RWPE1 (cell line): ENCODE measurements at places on chromosomes 12 and 14.
A peak's percentile ranks its signal among the peaks of the same experiment; 100 is the strongest.

DNA sequence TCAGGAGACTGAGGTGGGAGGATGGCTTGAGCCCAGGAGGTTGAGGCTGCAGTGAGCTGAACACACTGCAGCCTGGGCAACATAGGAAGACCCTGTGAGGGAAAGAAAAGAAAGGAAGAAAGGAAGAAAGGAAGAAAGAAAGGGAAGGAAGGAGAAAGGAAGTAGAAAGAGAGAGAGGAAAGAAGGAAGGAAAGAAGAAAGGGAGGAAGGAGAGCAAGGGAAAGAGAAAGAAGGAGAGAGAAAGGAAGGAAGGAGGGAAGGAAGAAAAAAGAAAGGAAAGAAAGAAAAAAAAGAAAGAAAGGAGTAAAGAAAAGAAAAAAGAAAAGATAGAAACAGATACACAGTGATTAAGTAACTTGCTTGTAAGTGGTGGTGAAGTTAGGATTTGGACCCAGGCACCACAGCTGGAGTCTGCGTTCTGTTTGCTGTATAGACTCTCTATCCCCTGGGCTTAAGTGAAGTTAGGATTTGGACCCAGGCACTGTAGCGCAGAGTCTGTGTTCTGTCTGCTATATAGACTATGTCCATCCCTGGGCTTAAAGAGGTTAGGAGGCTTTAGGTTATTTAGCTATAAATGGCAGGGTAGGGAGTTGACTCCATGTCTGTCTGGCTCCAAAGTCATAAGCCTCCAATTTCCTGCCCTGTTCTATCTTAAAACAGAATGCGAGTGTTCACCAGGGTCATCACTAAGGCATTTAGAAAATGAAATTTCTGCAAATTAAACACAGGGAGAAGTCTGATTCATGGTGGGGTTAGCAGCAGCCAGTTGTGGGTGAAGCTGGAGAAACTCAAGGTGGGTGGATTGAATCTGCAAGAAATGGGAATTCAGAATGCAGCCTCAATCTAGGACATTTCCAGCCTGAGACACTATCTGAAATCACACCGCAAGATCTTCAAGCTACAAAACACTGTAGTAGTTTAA lies 13.3 kb upstream of the C12orf75 start:
- DNase-seq, result no peak

- no peak for DNase-seq
Observed at GRCh38 chr12:140162-140561, 73.6 kb downstream of the IQSEC3 start.

- DNase-seq, result peak; percentile 45
Observed at GRCh38 chr12:14828892-14829291, 14.4 kb downstream of the ART4 start.

DNA sequence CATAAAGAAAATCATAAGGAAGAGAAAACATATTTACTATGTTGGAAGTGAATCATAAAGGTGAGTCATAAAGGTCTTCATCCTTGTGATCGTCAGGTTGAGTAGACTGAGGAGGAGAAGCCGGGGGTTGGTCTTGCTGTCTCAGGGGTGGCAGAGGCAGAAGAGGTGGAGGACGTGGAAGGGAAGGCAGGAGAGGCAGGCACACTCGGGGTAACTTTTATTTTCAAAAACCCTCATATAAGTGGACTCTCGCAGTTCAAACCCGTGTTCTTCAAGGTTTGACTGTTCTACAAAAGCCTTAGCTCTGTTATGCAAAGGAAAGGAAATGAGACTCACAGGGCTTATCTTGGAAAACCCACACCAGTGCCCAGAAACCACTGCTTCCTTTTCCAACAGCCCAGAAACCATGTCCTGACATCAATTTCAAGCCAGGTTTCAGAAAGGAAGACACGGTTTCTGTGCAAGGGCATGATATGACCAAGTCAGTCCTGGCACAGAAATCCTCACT lies 14.0 kb downstream of the SMCO2 start:
- DNase-seq, result peak; percentile 5

- no peak for DNase-seq
Observed at GRCh38 chr12:32922546-32923297, 26.1 kb upstream of the PKP2 start.

DNA sequence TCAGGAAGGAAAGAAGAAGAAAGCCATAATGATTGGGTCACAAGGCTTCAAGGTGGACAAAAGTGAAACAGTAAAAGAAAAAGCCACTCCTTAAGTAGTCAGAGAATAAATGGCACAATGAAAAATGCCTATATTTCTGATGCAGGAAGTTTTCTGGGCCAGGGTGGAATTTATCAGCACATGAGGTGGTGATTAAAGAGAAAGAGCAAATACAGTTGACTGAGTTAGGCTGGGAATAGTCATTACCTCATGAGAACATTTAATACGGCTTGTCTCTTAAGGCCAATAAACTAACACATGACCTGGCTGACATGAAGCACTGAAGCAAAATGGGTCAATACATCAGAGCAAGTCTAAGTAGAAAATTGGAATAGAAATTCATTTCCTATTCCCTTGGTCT lies 499.7 kb downstream of the TMTC2 start:
- DNase-seq, result no peak

GRCh38 chr12:66032739-66033138 lies 97.8 kb downstream of the LLPH start:
- DNase-seq, result no peak

DNA sequence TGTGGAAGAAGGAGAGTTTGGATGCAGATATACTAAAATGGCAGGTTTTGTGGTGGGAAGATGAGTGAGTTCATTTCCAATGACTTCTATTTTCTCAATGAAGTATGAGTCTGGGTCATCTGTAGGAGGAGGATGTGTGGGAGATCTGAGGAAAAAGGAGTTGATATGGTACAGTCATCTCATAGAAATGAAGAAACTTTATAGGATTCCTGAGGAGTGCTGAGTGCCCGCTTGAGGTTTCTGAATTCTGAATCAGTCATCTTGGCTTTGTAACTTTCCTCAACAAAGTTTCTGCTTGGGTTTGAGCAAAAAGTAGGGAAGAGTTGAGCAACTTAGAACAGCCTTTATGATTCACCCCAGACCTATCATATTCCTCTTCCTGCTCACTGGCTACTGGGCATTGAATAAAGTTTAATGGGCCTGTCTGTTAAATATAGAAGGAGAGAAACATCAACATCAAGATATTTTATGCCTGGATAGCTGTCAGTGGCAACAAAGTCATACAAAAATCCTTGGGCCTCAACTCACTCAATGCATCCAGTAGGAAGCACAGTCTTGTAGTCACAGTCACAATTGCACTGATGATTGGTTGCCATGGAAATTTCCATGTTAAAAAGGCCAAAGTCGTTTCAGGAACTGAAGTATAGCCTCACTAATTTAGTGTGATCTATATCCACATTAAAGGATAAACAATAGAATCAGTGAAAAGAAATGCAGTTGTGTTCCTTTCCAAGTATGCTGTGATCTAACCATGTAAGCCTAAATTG lies 284.7 kb downstream of the DUSP6 start:
- peak; percentile 23 for DNase-seq

- no peak for DNase-seq
Observed at GRCh38 chr12:28216016-28216415, 25.8 kb downstream of the CCDC91 start.

DNA sequence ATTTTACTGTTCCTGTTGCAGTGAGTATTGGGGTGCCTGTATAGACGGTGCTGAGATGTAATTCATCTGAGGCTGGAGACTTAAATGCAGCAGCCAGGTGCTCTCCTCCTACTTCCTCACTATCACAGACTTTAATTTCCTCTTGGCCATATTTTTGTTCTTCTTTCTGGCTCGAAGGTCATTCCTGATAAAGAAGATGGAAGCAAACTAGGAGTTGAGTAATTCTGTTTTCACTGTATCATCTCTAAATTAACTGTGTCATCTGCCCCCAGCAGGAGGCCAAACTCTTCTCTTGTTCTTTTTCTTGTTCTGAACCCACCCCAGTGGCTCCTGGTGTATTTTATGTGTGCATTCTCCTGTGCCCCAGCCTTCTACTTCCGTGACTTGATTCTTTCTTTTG lies 141.7 kb upstream of the ARHGAP5 start:
- DNase-seq, result no peak

- DNase-seq, result no peak
Observed at GRCh38 chr12:45468751-45469615, 253.1 kb downstream of the ANO6 start.

DNA sequence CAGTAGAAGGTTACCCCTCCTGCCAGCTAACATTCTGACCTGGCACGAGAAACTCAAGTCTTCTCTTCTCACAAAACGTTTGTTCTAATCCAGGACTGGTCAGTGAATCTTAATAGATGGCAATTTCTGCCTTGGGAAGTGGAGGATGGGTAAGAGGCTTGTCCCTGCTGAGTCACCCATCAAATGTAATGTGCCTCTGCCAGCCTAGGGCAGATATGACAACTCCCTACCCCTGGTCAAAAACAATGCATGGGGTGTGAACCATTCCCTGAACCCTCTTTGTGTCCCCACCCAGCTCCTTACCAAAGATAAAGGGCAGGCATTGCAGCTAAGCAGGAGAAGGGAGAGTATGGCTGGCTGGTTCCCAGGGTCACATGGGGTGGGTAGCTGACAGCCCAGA lies 1052.9 kb downstream of the GALC start:
- DNase-seq, result no peak

DNA sequence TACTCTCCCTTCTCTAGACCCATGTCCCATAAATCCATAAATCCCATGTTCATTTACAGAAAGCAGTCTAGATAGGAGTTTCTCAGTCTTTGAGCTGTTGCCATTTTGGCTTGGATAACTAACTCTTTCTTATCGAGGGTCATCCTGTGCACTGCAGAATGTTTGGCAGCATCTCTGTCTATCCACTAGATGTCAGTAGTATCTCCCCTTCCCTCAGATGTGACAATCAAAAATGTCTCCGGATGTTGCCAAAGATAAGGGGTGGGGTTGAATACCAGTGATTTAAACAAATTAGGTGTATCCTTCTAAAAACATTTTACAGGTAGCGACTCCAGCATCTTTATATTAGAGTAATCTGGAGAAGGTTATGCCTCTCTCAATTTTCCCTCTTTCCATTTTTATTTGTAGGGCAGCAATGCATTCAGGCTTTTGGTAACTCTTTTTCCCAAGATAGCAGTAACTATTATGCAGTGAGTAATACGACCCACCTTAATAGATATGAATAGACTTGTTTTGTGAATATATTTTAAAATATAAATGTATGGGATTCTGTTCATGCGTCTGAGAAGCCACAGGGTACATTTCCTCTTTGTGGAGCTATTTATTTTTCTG lies 100.7 kb downstream of the LRRK2 start:
- DNase-seq, result peak; percentile 51

DNA sequence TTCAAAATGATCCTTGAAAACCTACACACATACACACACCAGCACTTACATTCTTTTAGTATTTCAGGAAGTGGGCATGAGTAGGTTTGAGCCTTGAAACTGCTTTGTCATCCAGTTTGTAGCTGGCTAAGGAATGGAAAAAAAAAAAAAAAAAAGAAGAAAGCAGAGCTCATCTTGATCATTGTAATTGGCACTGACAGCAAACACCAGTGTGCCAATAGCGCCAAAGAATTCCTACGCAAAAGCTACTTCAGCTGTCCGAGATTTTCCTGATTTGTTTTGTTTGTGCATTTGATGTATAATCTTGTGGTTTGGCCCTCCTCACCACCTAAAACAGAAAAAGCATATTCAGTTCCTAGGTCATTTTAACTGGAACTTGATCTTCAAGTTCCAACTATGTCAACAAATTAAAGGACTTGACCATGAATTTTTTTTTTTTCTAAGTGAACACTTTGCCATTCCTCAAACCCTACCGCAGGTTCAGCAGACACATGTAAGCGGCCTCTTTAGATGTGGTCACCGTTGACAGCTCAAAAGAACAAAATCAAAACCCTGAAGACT lies 57.3 kb downstream of the FLRT2 start:
- no peak for DNase-seq

- no peak for DNase-seq
Observed at GRCh38 chr12:25797949-25798348, 160.5 kb upstream of the RASSF8 start.
